ENCODE measurements at places on chromosomes 7 and 10.

- no peak for DNase-seq
Measured at GRCh38 chr7:5681979-5682546, 99.4 kb downstream of the RNF216 start.

DNA sequence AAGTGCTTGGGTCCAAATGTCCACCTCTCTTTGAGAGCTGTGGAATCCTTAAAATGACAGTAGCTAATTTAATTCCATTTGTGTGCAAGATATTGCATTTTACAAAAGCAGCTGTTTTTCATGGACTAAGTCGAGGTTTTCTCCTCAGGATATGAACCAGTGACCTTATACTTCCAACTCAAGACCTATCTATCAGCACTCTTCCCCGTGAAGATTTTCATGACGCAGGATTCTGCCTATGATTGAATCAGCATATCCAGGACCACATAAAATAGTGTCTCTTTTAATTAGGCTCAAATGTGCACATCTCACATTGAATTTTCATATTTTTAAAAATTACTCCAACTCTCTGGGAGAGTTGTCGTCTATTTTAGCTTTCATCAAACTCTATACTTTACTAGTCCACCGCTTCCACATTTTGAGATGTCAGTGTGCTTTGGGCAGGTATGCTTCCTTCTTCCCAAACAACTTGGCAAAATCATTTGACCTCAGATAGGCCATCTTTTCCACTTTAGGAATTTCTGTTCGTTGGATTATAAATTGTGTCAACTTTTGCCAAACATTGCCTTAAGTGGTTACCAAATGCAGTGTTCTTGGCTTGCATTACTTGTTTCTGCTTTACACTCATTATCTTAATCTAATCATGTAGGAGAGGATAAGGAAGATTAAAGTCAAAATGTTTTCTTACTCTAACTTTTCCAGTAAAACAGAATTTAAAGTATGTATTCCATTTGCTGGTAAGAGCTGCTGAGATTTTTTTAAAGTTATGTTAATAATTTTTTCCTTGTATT, 39.4 kb downstream of the SEMA3A start:
- no peak for DNase-seq

- DNase-seq = no peak
Measured at GRCh38 chr7:24830440-24831050, 73.3 kb upstream of the GSDME start.

DNA sequence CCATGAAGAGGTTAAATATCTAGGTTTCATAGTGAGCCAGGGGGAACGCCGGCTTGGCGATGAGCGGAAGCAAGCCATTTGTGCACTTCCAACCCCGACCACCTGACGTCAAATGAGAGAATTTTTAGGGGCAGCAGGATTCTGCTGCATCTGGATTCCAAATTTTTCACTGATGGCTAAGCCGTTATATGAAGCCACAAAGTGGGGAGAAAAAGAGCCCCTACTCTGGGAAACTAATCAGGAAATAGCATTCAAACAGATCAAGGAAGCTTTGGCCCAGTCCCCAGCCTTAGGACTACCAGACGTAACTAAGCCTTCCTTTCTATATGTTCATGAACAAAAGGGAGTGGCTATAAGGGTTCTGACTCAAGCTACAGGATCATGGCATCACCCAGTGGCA, 12.9 kb upstream of the ADCK2 start:
- no peak for DNase-seq

DNA sequence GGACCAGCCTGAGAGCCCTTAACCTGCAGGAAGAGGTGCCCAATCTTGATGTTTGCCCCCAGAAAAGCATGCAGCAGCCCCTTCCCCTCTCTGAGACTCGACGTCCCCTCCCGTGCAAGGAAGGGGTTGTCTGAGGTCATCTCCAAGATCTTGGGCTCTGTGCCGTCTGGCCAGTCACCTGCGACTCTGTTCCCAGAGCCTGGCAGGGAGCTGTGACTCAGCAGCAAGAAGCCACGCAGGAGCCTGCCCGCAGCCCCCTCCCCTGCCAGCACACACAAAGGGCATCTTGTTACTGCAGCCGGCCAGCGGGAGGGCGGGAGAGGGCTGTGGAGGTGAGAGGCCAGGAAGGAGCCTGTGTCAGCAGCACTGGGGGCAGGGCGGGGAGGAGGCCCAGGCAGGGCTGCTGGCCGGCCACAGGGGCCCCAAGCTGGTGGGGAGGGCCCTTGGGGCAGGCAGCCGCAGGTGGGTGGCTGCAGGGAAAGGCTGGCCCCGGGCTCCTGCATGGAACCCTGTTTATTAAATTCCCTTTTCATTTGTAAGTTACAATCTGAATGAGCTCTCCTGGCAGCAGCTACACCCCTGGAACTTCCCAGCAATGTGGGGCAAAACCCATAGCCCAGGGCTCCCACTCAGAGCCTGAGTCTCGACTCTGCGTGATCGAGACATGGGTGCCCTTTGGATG, 103.7 kb upstream of the ZMIZ1 start:
- DNase-seq = no peak

GRCh38 chr7:19117091-19117869, at the start of gene TWIST1:
TSS of gene TWIST1 (minus strand) at chr7:19117636. CDS start at chr7:19117321, 315 bp downstream.
- no peak for DNase-seq
